CD4-positive, alpha-beta T cell treated with Interleukin-21 for 1 hour (primary cell): ENCODE measurements at places on chromosomes 16 and 17.
A peak's percentile ranks its signal among the peaks of the same experiment; 100 is the strongest.

DNA sequence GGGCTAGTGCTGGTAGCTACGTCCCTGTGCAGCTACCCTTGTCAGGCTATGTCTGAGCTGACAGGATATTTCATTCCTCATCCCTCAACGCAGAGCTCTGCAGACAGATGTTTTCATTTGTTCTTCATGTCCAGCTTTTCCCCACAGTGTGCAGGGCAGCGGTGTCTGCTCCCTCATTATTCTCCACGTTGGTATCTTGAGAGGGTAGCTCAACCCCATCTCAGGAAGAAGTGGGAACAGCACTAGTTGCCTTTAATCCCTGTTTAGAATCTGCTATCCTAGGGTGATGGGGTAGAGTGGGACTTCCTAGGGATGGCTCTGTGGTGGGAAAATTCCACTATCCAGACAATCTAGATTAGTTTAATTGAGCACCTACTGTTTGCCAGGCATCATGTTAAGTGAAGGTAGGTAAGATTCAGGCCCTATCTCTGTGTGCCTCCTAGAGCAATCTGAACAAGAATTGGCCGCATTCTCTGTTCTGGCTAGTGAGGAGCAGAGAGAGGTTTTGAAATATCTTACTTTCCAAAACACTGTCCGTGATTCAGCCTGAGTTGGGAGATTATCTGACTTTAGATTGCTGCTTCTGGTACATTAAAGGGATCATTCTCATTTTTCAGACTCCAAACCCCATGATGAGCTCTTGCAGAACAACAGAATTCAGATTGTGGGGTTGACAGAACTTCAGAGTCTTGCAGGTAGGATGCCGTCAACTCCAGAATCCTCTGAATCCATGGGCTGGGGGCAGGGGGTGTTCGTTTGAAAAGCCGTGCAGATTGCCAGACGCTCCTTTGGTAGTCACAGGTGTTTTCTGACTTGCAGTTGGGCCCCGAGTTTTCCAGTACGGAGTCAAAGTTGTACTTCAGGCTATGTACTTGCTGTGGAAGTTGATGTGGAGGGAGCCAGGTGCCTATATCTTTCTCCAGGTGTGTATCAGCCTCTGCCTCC is 963 bp downstream of the ALG1 start:
- DNase-seq: no peak

DNA sequence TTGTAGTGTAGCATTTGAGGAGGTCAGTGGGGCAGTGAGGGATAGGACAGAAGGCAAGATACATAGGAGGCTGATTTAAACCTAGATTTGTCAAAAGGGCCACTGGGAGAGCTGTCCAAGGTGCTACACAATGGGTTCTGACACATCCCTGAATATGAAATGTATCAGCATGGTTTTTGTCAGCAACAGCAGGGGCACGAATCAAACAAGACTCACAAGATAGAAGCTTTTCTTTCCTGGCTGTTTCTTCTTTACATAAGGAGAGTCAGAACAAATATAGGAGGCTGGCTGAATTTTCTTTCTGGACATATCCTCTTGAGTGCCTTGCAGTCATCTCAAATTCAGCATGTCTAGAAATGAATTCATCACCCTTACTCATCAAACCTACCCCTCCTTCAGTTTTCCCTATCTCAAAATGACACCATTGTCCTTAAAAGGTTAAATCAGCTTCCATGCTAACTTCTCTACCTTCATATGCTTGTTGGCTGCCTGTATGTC is 130.5 kb downstream of the NPIPB5 start:
- no peak for DNase-seq

- DNase-seq: no peak
These were observed 224.7 kb downstream of the BCAS3 start for GRCh38 chr17:60902399-60902798.

GRCh38 chr17:14042411-14042810 is 26.9 kb upstream of the COX10 start:
- no peak for DNase-seq

GRCh38 chr17:39617446-39618245 is 9.1 kb upstream of the PPP1R1B start:
- DNase-seq: peak; percentile 55

GRCh38 chr16:63287401-63287800 is 1251.2 kb upstream of the CDH8 start:
- no peak for DNase-seq

GRCh38 chr16:53744449-53744848 is 40.5 kb downstream of the FTO start:
- peak; percentile 31 for DNase-seq

- peak; percentile 75 for DNase-seq
These were observed 2.1 kb upstream of the ZSCAN10 start for GRCh38 chr16:3101018-3101840.

GRCh38 chr17:13410874-13411273 is 190.9 kb downstream of the HS3ST3A1 start:
- no peak for DNase-seq

DNA sequence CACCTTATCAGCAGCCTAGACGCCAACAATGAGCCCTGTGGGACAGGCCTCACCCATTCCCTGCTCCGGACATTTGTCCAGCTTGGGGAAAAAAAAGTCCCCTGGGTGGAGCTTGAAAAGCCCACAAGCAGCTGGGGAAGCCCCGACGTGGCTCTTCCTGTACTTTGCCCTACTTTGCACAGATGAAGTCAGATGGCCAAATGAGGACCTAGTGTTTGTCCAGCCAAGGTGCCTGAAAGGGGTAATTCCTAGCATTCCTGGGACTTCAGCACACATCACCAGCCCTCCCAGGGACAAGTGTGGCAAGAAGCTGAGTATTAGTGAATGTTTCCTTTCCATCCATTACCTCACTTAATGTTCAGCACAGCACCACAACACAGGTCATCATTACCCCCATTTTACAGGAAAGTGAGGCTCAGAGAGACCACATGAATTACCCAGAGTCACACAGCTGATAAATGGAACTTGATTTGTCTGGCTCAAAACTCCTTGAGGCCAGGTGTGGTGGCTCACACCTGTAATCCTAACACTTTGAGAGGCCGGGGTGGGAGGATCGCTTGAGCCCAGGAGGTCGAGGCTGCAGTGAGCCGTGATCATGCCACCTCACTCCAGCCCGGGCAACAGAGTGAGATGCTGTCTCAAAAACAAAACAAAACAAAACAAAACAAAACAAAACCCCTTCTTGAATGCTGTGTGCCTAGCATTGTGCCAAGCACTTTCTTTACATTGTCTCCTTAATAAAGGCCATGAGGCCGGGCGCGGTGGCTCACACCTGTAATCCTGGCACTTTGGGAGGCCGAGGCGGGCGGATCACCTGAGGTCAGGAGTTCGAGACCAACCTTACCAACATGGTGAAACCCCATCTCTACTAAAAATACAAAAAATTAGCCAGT is 19.9 kb upstream of the PLLP start:
- DNase-seq: peak; percentile 30

- DNase-seq: peak; percentile 57
These were observed 62.6 kb downstream of the PLCG2 start for GRCh38 chr16:81841722-81842121.

DNA sequence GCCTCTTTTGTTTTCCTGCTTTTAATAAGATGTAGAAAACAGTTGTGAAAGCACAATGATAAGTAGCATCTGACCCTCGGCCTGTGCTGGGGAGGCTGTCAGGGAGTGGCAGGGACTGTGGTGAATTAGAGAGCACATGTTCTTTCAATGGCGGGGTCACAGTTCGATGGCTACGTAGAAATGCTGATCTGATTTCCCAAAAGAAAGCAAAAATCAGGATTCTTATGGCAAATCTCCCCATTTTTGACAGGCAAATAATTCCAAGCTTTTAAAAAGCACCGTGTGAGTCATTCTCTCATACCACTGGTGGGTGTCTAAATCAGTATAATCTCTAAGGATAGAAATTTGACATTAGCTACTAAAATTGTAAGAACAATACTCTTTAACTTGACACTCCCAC is 4.2 kb upstream of the MAPK7 start:
- no peak for DNase-seq

DNA sequence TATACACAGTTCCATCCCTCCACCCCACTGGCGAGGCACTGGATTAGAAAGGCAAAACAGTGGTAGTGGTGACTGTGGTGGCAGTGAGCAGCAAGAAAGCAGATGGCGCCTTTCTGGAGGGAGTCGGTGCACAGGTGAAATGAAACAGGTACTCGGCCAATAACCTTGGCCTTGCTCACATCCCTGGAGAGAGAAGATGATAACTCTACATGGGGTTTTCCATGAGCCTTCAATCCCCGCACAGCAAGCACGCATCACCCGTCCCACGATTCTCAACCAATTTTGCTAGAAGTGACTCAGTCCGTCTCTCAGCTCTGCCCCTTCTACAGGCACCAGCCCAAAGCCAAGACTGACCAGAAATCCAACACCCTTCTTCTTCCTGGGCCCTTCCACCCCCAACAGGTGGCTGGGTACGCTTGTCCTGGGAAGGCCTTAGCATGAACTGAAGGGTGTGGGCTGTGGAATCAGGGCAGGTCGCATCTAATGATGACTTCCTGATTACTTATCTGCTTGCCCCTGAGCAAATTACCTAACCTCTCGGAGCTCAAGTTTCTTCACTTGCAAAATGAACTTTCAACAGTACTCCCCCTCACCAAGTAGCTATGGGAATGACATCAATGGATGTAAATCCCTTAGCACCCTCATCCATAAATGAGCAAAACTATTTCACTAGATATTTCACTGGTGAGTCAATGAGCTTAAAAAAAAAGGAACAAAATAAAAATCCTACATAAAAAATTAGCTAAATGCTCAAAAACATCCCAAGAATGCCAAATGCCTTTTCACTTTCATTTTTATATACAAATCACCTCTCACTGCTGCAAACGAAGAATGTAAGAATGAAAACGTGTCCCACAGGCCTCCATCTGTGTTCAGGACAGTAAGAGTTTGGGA is 18.0 kb downstream of the XPO6 start:
- DNase-seq: peak; percentile 35

GRCh38 chr16:12794486-12795387 is 8.9 kb downstream of the CPPED1 start:
- no peak for DNase-seq

- DNase-seq: no peak
These were observed 5.1 kb downstream of the CACNG5 start for GRCh38 chr17:66840061-66840460.

- DNase-seq: no peak
These were observed 99.7 kb upstream of the RBL2 start for GRCh38 chr16:53334581-53334980.

GRCh38 chr16:21650521-21650920 is 1.9 kb downstream of the IGSF6 start:
- no peak for DNase-seq

GRCh38 chr17:57489321-57489720 is 233.0 kb downstream of the MSI2 start:
- no peak for DNase-seq

DNA sequence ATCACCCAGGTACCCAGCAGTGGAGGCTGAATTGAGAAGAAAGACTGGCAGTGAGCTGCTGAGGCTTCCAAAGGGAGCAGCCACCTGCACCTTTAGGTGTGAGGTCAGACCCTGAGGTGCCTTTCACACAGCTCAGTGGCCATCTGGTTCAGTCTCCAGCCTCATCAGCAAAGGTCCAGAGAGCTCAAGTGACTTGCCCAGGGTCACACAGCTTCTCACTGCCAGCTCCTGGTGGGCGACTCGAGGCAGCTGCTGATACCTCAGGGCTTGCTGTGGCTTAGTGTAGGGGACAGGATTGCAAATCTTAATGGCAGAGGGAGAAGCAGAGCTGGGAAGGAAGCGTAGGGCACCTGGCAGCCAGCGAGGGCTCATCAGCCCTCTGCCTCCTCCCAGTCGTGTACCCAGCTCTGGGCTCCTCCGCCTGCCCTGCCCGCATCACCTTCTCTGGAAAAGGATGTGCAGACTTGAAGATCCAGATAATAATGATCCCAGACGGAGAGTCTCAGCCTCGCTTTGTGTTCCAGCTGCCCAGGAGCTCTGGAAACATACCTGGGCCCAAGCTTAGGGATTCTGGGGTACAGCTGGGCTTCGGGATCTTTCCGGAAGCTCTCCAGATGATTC is 165.3 kb upstream of the GSE1 start:
- DNase-seq: no peak

- DNase-seq: peak; percentile 28
These were observed at the start of gene MILR1 for GRCh38 chr17:64448665-64449512. TSS of gene MILR1 (plus strand) at chr17:64449115. CDS start at chr17:64449169, 54 bp downstream.

DNA sequence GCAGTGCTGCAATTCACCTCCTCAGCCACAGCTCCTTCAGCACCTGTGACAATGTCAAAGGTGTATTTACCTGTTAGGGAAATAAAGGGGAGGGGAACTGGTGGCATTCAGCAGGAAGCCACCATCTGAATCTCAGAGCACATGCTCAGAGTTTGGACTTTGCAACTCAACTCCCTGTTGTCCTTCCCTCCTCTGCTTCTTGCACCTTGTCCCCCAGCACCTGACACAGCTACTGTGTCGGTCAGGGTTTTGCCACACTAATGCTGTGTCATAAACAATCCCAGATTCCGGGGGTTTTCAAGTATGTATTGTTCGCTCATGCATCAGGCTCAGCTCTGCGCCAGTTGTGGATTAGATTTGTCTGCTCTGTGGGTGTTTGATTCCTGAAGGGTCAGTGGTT is 43.7 kb downstream of the HSBP1 start:
- DNase-seq: no peak

DNA sequence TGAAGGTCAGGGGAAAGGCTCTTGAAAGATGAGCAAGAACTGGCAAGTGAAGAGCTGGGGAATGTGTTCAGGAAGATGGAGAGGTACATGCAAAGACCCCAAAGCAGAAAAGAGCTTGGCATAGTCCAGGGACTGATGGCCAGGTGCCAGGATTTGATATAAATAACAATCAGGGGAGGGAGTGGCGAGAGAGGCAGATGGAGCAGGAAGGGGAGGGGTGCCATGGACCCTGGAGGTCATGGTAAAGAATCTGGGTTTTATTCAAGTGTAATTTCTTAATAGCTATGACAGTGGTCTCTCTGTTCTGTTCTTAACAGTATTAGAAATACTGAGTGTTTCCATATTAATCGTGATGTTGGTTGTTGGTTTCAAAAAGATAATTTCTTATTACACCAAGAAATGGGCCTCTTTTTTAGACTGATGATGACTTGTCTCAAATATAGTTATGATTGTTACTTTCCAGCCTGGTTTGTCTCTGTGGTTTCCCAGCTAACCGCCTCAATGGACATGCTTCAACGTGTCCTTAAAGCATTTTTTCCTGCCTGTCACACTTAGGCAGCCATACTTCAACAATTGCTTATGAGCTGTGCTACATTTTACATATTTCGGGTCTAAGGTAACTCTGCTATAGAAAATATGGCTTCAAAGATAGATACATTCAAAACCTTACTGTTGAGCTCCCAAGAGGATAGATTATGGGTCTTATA is 49.4 kb downstream of the MYH10 start:
- no peak for DNase-seq

- DNase-seq: no peak
These were observed 594.8 kb upstream of the GOT2 start for GRCh38 chr16:59328961-59329360.

- DNase-seq: peak; percentile 55
These were observed 56.9 kb downstream of the CYB5D2 start for GRCh38 chr17:4199818-4200402.

DNA sequence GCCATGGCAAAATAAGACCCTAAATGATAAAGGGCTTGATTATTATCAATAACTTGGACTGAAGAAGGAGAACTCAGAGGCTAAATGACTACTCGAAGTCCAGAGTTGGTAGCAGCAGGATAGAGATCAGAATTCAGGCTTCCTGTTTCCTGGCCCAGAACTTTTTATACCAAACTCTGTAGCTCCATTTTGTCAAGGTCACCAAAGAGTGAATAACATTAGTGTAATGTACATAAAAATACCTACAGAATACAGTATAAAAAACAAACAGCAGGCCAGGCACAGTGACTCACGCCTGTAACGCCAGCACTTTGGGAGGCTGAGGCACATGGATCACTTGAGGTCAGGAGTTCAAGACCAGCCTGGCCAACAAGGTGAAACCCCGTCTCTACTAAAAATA is 79.0 kb downstream of the ARHGAP17 start:
- no peak for DNase-seq

GRCh38 chr17:14032234-14032633 is 37.1 kb upstream of the COX10 start:
- no peak for DNase-seq
